GOT3 (cell line): ENCODE measurements at places on chromosomes 5 and 9.

GRCh38 chr9:37943345-37944265, 39.7 kb upstream of the SLC25A51 start:
- no peak for DNase-seq

DNA sequence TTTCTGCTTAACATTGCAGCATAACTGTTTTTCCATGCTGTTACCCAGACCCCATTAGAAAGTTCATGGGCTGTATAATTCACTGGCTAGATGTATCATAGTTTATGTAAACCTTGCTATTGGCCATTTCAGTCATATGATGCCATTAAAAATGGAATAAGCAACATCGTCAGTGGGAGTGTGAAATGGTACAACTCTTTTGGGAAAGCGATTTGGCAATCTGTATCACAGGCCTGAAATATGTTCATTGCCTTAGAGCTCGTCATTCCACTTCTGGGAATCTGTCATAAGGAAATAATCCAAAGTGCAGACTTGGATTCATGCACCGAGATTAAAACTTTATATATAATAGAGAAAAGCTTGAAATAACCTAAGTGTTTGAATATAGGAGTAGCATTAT, 77.9 kb upstream of the KLF4 start:
- DNase-seq: no peak

DNA sequence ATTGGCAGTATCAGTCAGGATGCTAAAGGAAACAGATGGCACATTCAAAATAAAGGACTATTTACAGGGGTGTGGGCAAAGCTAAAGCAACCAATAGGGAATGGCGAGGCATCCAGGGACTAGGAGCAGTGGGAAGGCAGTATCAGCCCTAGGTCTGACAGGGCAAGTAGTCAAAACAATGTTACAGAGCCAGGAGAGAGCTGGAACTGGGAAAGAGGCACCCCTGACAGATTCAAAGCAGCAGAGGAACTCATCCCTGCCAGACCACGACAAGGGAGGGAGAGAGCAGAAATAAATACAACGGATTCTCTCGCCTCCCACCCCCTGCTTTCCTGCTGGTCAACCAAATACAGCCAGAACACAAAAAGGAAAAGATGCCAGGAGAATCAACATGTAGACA, 371.5 kb downstream of the NR2F1-AS1 start:
- no peak for DNase-seq

DNA sequence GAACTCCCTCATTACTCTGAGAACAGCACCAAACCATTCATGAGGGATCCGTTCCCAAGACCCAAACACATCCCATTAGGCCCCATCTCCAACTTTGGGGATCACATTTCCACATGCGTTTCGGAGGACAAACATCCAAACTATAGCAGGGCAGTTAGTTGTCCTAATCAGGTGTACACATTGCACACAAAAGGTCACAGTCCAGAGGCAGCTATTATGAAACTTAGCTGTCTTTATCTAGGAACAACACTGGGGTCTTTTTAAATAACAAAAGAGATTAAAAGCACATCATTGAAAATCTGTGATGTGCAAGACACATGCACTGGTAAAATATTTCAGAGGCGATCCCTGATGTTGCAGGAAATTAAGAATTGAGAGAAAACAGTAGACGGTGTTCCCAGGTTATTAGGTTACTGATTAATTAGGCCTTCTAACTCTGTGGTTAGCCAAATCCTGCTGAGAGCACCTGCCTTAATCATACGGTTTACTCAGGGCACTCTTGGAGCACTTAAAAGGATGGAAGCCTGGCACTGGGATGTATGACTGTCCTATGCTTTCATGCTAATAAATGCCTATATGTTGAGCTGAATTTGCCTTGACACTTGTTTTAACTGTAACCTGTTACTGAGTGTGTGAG, 1574.5 kb upstream of the WWC1 start:
- no peak for DNase-seq

- no peak for DNase-seq
These were observed 92.2 kb downstream of the ADAMTSL1 start for GRCh38 chr9:18566121-18566520.

GRCh38 chr9:5896863-5897262, 6.2 kb downstream of the MLANA start:
- no peak for DNase-seq

GRCh38 chr9:27528886-27529315, 713 bp downstream of the MOB3B start:
- no peak for DNase-seq
